Spinal cord (tissue), 10 donors: ENCODE measurements at places on chromosomes 13 and 19. TPM values are rescaled to one million over a fixed set of nuclear protein-coding genes. Genes with fewer than 3 reads are reported as not detected.

Gene TLE2
- polyA plus RNA-seq = 78.8 TPM

Gene CEACAM8
- polyA plus RNA-seq = 0.06 TPM

Gene YIPF2
- polyA plus RNA-seq = 33.6 TPM

Gene RPL21
- 431 TPM for polyA plus RNA-seq

Gene CGB1
- not detected for polyA plus RNA-seq

Gene ZNF91
- 51.6 TPM for polyA plus RNA-seq

Gene ICAM3
- polyA plus RNA-seq = 3.8 TPM

Gene FCAR
- 0.18 TPM for polyA plus RNA-seq

Gene ZNF468
- 17.7 TPM for polyA plus RNA-seq
